NCI-H748 treated with DMSO at 0.1 percent for 48 hours (cell line): ENCODE measurements at places on chromosomes 1 and 21.

DNA sequence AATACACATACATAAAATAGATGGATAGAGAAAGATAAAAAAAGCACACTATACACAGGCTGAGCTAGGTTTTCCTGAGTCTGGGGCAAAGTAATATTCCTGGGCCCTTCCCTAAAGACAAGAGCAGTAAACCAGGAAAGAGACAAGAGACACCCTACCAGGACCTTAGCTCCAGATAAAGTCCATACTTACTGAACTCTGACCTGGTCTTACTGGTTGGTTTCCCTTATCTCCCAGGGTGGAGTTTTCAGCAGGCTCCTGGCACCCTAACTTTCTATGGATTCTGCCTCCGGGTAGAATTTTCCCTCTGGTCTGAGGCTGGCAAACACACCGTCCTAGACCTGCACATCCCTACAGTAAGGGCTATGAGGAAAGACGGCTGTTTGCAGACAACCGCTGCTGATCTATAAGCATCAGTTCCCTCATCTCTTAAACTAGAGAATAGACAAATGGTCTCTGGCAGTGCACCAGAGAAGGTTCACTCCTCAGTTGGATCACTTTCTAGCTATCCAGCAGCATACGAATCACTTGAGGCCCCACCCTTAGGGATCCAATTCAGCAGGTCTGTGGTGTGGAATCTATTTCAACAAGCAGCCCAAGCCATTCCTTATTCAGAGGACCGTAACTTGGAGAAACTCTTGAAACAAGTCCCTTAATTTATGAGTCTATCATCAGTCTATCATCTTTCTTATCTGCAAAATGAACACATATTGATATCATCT lies 52.0 kb downstream of the ARHGEF11 start:
- DNase-seq: no peak

DNA sequence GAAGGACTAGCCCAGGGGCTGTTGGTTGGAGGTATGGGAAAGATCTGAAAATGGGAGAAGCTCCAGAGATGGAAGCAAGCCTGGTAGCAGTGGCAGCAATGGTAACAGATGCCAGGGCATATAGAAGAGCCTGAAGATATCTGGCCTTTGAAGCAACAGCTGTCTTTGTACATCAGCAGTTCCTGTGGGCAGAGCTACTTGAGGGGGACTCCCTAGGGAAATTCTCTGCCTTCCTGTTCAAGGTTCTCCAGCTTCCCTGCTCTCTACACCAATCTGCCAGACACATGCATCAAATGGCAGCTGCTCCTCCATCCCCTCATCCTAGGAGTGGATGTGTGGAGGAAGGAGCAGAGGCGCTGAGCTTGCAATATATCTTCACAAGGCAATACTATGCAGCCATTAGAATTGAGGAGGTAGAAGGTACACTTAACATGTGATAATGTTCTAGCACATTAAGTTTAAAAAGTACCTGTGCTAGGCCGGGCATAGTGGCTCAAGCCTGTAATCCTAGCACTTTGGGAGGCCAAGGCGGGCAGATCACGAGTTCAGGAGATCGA lies 2.2 kb downstream of the TMEM35B start:
- no peak for DNase-seq

GRCh38 chr1:39220891-39221870 lies 16.7 kb downstream of the MACF1 start:
- no peak for DNase-seq

- peak; percentile 24 for DNase-seq
Measured at GRCh38 chr21:39441502-39442475, 3.8 kb downstream of the LCA5L start.

DNA sequence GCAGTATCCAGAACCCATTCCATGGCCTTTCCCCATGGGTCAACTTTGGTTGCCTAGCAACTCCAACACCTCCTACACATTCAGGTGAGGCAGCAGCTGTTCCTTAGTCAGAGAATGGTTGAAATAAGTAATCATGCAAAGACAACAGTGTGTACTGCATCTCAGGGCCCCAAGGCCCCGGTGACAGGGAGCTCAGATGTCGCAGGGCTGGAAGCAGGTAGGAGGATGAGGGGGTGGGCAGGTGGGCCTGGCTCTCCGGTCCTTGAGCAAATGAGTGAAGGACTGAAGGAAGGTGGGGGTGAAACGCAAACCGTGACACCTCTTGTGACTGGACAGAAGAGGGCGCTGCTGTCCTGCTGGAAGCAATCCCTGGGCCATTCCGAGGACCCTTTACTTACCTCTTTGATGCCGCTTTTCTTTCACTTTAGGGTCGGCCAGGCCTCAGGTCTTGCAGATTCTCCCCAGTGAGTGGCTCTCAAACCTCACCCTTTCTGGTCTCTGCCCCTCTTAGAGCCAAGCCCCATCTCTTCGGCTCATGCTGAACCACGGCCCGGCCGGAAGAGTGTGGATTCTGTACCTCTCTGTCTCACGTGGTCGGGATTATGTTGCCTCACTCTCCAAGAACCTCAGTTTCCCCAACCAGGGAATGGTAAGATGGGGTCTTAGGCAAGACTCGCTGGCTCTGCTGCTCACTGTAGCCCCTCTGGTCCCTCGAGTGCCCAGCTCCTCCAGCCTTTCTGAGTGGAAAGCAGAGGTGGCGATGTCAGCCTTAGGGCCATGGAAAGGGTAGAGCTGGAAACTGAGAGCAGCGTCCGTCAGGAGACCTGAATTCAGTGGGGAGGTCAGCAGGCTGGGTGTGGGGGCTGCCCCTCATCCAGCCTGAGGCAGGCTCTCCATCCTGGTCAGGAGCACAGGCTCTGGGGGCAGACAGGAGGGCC lies 5.6 kb upstream of the KCNA10 start:
- peak; percentile 68 for DNase-seq

- DNase-seq: no peak
Measured at GRCh38 chr1:18041685-18042355, 65.8 kb upstream of the IGSF21 start.
